Activated CD8-positive, alpha-beta T cell treated with anti-CD3 and anti-CD28 coated beads for 36 hours (primary cell): ENCODE measurements at places on chromosomes 6 and 20. TPM values are rescaled to one million over a fixed set of nuclear protein-coding genes. Genes with fewer than 3 reads are reported as not detected.

DUSP15 gene
- total RNA-seq: not detected

DNA sequence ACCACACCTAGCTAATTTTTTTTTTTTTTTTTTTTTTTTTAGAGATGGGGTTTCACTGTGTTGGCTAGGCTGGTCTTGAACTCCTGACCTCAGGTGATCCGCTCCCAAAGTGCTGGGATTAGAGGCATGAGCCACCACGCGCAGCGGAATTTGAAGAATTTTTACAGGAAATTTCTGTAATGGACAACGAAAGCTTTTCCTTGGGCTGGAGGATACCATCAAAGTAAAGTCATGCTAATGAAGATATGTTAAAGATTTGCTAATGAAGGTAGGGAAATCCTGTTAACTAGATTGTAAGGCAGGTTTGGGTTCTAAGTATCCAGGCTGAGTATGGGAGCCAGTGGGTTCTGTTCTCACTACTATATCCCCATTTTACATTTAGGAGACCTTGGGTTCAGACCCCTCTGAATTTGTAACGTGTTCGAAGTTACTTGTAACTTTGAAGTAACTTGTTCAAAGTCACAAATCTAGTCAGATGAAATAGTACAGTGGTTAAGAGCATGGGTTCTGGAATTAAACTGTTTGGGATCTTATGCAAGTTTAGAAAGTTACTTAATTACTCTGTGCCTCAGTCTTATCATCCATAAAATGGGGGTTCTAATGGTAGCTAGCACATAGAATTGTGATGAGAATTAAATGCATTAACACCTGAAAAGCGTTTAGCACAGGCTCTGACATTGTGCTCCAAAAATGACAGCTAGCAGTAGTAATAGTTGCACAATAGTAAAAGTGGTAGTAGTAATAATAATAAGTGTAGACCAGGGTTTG, 123.4 kb upstream of the GPR6 start:
- no peak for DNase-seq

SULF2 gene
- 0.47 TPM for total RNA-seq

GRCh38 chr6:27238010-27238983, 9.2 kb upstream of the PRSS16 start:
- DNase-seq: no peak

GRCh38 chr6:5279891-5280338, 18.6 kb downstream of the FARS2 start:
- peak; percentile 62 for DNase-seq

DNA sequence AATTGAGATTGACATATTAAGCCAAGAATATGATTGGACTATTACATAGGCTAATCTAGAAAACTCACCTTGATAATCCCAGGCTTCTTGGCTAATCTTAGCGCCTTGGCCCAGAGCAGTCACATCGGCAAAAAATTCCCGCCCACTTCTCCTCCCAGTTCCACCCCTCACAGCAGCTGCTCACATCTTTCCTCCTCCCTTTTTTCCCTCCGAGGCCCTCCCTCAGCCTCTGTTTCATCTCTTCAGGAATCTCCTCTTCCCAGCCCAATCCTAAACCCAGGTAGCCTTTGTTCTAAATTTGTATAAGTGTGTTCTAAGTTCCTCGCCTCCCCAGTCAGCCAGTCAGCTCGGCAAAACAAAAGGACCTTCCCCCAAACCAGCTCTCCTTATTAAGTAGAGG, 184.3 kb downstream of the PRKN start:
- no peak for DNase-seq

GRCh38 chr6:21666853-21667681, 73.5 kb downstream of the SOX4 start:
- DNase-seq: peak; percentile 22

DNA sequence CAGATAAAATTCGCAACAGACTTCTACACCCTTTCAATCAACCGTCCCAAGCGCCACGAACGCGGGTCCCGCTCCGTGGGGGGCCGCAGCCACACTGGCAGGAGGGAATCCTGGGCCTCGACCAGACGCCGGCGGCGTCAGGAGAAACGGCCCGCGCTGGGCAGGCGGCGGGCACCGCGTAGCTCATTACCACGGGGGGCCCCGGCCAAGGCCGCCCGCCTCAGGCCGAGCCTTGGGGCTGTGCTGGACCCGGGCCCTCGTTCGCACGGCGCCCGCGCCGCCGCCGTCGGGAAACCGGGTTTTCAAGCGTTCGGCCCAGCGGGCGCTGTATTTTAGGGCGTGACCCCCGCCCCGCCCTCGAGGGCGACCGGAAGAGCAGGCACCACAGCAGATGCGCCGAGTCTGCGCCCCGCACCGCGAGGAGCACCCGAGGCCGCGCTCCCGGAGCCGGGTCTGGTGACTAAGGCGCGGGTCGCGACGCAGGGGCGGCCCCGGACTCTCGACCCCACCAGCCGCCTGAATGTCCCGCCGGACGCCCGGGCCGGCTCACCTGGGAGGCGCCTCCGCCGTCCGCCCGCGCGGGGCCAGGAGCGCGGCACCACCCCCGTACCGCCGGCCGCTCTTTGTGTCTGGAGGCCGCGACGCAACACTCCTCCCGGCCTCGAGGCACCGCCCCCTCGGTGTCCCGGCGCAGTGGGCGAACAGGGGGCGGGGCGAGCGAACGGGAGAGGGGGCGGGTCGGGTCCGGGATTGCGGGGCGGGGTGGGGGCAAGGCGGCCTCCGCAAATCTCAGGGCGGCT, at the start of gene NINL:
NINL (minus strand) TSS at position 627 of the 800 bp plus-strand sequence. CDS start 58,944 bp downstream, outside the sequence.
- peak; percentile 58 for DNase-seq

OR2J3 gene
- not detected for total RNA-seq
